OCI-LY7 (cell line): ENCODE measurements at places on chromosomes 7 and 10.
A peak's percentile ranks its signal among the peaks of the same experiment; 100 is the strongest.

- no peak for DNase-seq
Observed at GRCh38 chr10:95569368-95569767, 8.2 kb upstream of the SORBS1 start.

- no peak for DNase-seq
Observed at GRCh38 chr10:546451-546850, 143.0 kb downstream of the DIP2C start.

GRCh38 chr10:95291365-95292039, 699 bp upstream of the PDLIM1 start:
- DNase-seq: no peak

GRCh38 chr10:60050366-60050765, 144.0 kb upstream of the CCDC6 start:
- no peak for DNase-seq

DNA sequence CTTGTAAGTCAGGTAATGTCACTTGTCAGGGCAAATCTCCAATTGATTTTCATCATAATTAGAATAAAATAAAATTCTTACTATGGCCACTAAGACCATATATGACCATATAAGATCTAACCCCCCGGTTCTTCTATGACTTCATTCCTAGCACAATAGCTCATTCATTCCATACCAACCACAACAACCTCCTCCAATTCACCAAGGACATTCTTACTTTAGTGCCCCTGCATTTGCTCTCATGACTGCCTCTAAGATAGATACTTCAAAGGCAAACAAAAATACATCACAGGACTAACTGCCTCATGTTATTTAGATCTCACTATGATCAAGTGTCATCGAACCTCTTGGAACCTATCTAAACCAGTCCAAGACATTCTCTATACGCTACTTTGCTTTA, 90.8 kb downstream of the SNX13 start:
- no peak for DNase-seq

GRCh38 chr10:48799341-48800006, 114.8 kb downstream of the WDFY4 start:
- DNase-seq: no peak

DNA sequence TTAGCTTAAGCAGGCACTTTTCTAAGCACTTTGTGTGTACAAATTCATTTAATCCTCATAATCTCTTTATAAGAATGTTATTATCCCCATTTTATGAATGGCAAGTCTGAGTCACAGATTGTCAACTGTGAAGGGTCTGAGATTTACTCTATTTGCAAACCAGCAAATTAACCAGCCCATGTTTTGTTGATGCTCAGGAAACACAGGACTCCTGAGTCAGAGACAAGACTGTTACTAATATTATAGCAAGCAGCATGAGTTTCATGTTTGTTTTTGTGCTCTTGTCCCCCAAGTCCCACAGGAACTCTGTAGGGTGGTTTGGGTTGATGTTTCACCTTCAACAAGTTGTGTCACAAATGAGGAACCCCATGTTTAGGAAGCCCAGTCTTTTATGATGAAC, 182.0 kb upstream of the PPP1R3A start:
- no peak for DNase-seq

- no peak for DNase-seq
Observed at GRCh38 chr7:155585951-155586350, 39.6 kb upstream of the CNPY1 start.

DNA sequence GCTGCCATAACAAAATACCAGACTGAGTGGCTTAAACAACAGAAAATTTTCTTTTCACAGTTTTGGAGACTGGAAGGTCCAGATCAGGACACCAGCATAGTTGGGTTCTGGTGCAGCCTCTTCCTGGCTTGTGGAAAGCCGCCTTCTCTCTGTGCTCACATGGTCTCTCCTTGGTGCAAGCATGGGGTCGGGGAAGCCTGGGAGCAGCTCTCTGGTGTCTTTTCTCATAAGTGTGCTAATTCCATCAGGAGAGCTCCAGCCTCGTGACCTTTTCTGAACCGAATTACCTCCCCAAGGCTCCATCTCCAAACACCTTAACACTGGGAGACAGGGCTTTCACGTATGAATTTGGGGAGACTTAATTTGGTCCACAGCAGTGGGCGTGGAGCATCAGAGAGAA, 4.8 kb upstream of the GTPBP4 start:
- no peak for DNase-seq

DNA sequence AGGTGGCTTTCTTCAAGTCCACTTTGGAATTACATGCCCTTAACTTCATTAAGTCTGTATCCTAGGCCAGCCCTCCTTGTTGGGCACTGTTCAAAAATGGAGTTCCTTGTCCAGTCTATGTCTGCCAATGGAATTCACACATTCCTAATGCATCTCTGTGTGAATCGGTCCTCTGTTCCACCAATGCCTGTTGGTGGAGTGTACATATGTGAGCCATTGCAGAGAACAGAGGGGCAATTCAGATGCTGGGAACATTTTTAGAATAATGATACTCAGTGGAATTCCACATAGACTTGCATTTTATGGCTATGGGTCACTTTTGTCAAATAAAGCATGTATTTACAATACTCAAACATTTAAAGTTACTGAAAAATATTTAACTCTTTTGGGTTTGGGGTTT, 108.3 kb downstream of the COL28A1 start:
- DNase-seq: no peak

GRCh38 chr10:14751921-14752320, 22.8 kb downstream of the FAM107B start:
- DNase-seq: no peak

DNA sequence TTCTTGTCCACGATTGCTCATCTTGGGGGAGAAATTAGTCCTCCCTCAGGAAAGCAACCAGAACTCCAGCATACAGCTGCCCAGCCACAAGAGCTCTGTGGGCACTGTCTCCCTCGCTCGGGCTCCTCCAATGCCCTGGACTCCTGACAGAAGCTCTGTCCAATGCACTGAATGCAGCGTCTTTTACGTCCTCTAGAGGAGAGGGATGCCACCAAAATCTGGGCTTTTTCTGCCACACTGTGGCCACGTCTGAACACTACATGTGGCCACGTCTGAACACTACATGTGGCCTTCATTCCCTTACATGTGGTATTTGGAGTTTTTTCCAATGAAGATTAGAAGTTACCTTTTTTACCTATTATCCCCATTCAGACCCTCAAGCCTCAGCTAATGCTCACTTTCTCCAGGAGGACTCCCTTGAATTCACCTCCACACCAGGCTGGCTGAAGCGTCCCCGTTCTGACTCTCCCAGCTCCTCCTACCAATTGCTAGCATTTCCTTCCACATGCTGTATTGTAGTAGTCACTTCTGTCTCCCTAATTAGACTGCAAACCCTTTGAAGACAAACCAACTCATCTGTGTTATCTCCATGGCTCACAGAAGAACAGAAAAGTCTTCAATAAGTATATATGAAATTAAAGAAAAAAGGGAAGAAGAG, 134.3 kb upstream of the PDE1C start:
- DNase-seq: peak; percentile 6

DNA sequence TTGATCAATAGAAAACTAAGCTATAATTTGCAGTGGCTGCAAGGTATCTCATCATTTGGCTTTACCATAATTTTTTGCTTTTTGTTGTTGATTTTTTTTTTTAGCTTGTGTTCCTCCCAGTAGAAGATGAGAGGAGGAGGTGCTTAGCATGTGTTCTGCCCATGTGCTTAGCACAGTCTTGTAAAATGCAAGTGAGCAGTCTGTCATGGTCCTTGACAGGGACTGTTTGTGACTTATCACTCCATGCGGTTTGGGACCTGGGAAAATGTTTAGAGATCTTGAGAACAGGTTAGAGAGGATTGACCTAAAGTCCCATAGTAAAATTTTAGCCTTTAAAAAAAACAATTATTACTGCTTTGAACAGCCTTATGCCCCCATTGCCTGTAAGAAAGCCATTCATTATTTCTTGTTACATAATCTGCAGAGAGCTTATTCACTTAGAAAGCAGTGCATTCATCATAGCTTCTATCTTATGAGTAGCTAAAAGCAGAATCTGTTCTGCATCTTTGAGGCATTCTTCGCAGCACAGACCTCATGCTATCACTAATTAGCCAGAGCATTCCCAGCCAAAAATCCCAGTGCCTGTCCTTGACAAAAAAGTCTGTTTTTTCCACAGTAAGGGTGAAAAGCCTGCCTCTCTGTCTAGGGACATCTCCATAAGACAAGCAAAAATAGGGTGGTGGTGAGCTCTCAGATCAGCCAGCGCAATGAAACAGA, 748.7 kb upstream of the GALNT17 start:
- no peak for DNase-seq

DNA sequence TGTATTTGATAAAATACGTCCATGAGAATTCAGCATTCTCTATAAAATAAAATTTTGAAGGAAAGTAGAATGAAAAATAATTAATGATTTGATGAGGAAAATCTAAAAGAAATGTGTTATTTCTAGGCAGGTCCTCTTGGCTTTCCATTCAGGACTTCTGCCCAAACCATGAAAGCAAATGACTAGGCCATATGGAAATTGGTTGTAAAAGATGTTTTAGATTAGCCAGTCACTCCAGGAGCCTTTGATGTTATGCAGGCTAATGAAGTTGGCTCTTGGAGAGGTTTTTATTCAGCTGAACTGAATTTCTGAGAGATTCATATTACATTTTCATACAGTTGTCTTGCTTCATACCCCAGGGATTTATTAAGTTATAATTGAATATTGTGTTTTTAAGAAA, 452.8 kb downstream of the SDK1 start:
- DNase-seq: no peak

DNA sequence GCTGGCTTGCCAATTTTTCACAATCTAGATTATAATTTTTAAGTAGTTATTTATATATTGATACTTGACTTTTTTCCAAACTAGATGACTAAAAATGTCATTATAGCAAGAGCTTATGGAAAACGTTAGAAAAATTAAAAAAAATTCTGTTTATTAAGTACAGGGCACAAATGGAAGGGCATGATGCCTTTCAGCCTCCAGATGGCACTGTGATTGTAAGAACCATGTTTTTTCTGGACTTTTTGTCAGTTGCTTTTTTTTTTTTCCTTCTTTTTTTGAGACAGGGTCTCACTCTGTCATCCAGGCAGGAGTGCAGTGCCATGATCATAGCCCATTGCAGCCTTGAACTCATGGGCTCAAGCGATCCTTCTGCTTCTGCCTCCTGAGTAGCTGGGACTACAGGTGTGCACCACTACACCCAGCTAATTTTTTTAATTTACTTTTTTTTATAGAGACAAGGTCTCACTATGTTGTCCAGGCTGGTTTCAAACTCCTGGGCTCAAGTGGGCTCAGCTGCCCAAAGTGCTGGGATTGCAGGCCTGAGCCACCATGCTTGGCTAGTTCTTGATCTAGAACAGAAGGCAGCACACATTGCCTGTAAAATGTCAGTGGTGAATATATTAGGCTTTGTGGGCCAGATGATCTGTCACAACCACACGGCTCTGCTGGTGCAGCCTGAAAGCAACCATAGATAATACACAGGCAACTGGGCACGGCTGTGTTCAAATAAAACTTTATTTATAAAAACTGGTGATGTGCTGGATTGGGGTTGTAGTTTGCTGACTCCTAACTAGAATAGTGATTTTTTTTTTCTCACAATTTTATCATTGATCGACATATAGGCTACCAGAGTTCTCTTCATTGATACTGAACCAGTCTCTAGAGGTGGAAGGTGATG, 27.4 kb downstream of the UCMA start:
- DNase-seq: peak; percentile 34

GRCh38 chr10:23786594-23786993, 347.7 kb downstream of the OTUD1 start:
- DNase-seq: no peak
